Stimulated activated CD4-positive, alpha-beta T cell treated with anti-CD3 and anti-CD28 coated beads, TNF-alpha, amount 100 ng/mL, for 4 hours (primary cell): ENCODE measurements at places on chromosomes 16 and 17.

DNA sequence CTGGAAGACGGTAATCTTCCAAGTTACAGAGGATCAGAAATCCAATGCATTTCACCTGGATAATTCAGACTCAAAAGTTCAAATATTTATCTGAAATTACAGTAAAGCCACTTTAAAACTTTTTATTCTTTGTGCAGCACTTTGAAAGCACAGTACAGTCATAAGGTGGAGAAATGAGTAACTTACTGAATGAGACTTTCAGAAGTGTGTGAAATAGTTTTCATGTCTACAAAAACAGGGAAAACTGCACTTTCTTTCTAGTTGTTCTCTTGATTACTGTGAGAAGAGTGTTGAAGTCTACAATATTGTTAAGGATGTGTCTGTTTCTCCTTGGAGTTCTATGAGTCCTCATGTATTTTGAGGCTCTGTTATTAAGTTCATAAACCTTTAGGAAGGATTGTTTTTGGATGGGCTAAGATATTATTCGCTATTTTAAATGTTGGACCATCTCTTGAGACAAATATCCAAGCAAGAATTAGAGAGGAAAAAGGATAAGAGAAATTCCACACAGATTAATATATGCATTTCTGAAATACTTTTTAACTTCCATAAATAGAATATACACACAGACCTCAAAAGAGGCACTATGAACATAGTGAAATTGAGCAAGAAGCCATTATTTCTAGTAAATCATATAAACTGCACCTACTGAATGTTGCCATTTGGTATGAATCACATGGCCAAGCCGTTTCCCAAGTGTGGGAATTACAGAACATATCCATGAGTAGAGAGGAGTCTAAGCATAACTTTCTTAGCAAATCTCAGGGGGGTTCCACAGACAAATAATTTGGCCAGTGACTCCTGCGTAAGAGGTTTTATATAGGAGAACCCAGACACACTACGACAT is 83.6 kb upstream of the PLEKHM1 start:
- DNase-seq: no peak

- no peak for DNase-seq
Observed at GRCh38 chr17:4436846-4437245, 3.1 kb downstream of the SPNS3 start.

- DNase-seq: no peak
Observed at GRCh38 chr16:842061-842476, 41.5 kb upstream of the GNG13 start.

- no peak for DNase-seq
Observed at GRCh38 chr16:87165885-87166284, 151.3 kb downstream of the C16orf95 start.

GRCh38 chr17:68732301-68732749 is 131.2 kb upstream of the FAM20A start:
- DNase-seq: no peak

DNA sequence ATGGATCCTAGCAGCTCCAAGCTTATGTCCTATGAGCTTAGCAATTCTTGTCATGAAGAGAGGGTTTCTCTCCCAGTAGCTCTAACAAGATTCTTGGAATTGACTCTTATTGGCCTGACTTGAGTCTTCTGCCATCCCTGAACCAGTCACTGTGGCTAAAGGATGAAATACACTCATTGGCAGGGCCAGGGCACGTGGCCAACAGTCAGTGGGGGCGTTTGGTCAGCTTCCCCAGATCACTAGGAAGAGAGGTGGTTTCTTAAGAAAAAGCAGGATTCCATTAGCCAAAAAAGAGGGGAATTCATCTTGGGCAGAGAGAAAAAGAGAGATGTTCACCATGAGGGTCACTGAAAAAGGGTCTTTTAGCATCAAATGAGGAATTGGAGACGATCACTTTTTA is 363.2 kb downstream of the SNX29 start:
- no peak for DNase-seq

DNA sequence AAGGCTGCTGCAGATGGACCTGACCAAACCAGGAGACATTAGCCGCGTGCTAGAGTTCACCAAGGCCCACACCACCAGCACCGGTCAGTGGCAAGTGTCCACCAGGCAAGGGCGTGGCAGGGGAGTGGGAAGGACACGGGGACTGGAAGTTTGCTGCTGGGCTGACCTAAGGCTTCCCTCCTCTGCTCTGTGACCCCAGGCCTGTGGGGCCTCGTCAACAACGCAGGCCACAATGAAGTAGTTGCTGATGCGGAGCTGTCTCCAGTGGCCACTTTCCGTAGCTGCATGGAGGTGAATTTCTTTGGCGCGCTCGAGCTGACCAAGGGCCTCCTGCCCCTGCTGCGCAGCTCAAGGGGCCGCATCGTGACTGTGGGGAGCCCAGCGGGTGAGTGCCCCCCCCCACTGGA is 4.8 kb downstream of the HSD11B2 start:
- no peak for DNase-seq

GRCh38 chr17:73612031-73612472 is 32.2 kb downstream of the SDK2 start:
- DNase-seq: no peak

DNA sequence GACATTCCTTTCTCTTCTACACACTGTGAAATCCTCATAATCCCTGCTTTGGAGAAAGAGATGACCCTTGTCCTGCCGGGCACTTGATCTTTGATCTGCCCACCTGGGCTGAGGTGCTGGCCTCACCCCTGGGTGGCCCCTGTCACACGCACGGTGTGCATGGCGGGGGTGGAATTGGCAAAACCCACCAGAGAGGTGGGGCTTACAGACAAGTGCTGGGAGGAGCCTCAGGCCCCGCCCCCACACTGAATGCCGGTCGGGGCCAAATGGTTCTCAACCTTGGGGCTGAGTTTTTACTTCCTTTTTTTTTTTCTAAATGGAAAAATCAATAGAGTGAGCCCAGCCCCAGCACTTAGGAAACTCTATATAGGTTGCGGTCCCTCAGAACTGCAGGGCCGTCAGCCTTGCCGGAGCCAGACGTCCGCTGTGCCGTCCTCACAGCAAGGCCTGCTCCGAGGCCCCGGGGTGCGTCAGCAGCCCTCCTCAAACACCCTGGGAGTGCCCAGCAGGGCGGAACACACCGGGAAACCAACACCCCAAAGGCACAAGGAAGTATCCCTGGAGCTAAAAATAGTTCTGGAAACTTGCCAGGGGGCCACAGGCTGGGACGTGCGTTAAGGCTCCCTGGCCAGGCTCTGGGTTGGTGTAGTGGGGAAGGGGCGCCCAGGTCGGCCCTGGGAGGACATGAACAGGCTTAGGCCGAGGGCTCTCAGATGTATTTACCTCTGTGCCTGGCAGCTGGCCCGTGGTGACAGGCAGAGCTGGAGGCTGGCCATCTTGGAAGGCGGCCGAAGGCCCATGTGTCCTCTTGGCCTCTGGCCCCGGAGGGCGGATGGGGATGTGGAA is 11.0 kb downstream of the GPRC5C start:
- DNase-seq: no peak

DNA sequence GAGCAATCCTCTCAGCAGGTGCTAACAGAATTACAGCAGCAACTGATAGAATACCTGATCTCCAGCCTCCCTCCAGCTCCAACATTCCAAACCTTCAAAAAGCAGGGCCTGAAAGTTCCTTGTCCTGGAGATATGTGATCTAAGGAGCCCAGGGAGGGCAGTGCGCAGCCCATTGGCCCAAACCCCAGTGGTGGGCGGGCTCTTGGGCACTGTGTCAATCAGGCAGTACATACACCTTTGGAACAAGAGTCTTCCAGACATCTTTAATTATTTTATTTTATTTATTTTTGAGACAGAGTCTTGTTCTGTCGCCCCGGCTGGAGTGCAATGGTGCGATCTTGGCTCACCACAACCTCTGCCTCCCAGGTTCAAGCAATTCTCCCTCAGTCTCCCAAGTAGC is 24.2 kb downstream of the SLC12A3 start:
- DNase-seq: no peak

DNA sequence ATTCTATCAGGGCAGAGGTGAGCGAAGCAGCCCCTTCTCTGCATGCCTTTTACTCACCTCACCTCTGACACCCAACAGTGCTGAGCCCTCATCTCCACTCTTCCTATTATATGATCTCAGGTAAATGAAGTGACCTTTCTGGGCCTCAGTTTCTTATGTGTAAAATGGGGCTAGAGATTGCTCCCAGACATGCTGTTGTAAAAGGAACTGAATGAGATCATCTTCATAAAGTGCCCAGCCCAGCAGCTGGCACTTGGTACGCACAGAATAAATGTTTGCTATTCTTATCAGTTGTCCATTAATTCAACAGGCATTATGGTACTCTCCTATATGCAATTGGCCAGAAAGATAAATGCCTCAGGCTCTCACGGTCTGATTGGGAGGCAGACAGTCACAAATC is 4.5 kb upstream of the GALK1 start:
- DNase-seq: no peak

GRCh38 chr17:13777003-13777402 is 175.3 kb upstream of the HS3ST3A1 start:
- no peak for DNase-seq

DNA sequence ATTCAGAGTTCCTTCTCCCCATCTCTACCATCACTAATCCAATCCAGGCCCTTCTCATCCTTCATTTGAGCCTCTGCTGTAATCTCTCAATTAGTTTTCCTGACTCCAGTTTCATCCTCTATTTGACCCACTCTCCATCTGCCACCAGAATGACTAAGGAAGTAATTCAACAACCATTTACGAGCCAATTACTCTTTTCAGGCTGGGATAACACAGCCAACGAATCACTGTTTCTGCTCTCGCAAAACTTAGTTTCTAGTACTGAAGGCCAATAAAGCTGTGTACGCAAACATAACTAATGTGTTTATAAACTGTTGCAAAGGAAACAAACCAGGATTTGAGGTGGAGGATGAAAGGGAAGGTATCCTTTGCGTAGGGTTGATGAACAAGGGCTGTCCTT is 53.7 kb downstream of the MAP2K6 start:
- DNase-seq: no peak

DNA sequence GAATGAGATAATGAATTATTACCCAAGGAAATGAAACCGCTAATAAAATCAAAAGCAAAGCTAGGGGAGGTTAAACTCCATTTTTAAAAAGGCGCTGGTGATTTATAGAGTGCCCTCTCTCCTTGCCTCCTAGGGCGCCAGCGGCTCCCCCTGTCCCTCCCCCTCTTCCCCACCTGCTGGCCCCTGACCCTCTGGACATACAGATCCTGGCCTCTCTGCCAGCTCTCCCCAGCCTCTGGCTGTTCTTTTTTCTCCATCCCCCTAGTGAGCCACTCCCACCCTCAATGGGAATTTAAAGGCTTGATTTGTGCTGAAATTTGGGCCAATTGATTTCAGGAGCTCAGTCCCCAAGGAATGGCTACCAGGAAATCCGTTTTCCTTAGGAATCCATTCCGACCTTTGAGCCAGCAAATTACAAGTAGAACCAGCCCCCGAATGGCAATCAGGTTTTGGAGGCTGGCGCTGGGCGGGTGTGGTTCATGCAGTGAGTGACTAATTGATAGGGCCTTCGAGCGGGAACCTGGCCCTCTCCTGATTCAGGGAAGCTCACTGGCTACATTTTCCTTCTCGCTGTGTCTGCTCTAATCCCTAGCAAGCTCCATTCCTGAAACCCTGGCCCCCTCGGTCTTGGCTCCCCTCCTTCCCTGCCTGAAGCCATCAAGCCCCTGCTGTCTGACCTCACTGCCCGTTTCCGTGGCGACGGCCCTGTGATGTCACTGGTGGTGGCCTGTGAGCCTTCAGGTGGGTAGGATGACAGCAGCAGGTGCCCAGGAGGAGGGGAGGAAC is 141.9 kb upstream of the SDK2 start:
- DNase-seq: no peak

DNA sequence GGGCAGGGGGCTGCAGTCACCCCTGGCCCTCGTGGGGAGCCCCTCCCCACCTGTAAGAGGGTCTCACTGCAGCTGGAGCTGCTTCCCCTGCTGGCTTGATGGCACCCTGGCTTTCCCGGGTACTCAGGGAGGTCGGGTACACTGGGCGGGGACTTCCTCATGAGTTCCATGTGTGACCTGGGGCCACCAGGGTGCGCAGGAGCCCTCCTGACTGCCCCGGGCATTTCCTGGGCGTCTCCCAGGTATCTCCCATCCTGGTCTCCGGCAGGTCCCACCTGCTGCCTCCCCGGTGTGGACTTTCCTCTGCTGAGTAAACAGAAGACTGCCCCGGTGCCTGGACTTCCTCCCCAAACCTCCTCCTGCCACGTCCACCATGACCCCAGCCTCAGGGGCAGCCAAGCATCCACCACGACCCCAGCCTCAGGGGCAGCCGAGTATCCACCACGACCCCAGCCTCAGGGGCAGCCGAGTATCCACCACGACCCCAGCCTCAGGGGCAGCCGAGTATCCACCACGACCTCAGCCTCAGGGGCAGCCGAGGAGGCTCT is 40.9 kb downstream of the CBFA2T3 start:
- DNase-seq: no peak

- DNase-seq: no peak
Observed at GRCh38 chr16:11140466-11140865, 115.5 kb downstream of the SOCS1 start.
